ENCODE measurements at places on chromosomes 6 and 20.

- DNase-seq: no peak
Measured at GRCh38 chr20:12077875-12078274, 160.2 kb downstream of the BTBD3 start.

GRCh38 chr20:34954904-34955230 is 739 bp downstream of the GSS start:
- no peak for DNase-seq

DNA sequence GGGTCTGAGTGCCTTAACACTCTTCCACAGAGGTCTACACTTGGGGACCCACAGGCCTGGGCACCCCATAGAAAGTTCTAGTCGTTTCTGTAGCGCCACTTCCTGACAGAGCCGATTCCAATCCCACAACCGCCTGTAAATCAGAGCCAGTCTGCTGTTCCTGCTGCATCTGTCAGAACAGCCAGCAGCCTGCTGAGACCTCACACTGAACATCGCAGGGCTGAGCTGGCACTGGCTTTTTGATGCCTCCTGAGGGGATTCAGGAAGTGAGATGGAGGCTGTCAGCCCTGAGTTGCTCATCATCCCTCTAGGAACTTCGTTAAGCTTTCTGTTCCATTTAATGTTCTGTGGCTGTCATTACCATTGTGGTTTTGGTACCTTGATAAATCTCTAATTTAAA is 48.9 kb downstream of the DCBLD1 start:
- no peak for DNase-seq

DNA sequence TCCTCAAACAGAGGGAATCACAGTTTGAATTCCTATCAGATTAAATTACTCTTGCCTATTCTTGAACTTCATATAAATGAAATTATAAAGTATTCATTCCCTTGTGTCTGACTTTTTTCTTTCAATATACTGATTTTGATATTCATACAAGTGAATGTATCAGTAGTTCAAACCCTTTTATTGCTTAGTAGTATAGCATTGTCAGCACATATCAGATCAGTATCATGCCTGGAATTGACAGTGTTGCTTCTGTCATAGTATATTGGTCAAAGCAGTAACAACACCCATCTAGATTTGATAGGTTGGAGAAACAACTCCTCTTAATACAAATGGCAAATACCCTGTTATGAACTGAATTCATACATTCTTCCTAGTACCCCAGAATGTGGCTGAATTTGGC is 89.1 kb upstream of the SLC35F1 start:
- DNase-seq: no peak

GRCh38 chr6:149383371-149383770 is 16.7 kb upstream of the SUMO4 start:
- DNase-seq: no peak

GRCh38 chr20:62420846-62421715 is 6.3 kb downstream of the RBBP8NL start:
- no peak for DNase-seq

DNA sequence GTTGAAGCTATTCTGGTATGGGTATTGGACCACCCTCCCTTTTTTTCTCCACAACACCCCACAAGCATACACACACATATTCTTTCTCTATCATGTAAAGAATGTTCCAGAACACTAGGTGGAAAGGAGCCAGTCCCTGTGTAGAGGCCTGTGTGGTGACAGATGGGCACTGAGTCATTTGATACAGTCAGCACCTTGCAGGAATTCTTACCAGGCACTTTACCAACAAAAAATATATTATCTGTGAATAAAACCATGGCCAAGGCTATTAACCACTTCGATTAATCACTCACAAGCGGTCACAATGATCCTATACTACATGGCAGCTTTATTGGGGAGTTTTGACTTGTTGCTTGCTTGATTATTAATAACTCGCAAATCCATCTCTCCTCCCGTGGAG is 149.5 kb downstream of the BFSP1 start:
- no peak for DNase-seq

Measured in posterior cingulate gyrus (tissue), 11 donors.